Inflammatory macrophage (primary cell): ENCODE measurements at places on chromosomes 11 and 22.

- DNase-seq = peak; percentile 17
Observed at GRCh38 chr11:96341211-96342013, 1.6 kb downstream of the MAML2 start.

DNA sequence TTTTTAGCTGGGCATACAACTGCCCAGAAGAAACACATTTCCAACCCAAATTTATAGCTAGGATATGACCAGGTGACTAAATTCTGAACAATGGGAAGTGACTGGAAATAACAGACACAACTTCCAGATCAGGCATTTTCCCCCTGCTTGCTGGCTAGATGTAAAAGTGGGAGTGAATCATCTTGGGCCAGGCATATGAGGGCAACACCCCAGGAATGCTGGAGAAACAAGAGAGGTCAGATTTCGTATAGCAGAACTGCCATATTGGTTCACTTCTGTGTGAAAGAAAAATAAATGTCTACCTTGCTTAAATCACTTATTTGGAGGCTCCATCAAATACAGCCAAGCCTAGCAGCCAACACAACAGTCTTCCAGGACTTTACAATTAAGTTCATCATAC is 7.4 kb downstream of the ATL3 start:
- no peak for DNase-seq

DNA sequence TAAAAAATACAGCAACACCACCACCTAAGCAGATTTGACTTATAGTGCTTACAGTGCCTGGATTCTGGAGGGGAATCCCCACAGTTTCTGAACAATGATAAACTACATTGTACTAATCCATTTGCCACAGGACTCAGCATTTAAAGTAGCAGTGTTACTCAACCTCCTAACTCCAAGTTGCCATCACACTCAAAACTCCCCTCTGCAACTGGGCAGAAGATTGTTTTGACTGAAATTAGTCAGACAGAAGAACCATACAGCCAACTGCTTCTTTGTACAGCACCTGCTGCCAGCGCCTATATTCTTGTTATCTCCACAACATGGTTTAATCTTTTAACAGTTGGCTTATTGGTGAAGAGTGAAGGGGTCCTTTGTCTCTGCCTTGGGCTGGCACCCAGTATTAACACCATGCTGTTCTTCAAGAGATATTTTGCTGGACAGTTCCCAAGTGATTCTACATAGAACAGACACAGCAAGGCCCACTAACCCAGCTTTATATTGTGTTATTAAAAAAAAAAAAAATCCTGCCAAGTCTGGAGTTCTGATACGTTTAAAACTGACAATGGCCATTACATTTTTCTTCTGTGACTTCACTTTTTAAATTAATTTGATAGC is 273.2 kb downstream of the DCDC1 start:
- no peak for DNase-seq

GRCh38 chr11:128066399-128066798 is 521.0 kb downstream of the ETS1 start:
- no peak for DNase-seq

DNA sequence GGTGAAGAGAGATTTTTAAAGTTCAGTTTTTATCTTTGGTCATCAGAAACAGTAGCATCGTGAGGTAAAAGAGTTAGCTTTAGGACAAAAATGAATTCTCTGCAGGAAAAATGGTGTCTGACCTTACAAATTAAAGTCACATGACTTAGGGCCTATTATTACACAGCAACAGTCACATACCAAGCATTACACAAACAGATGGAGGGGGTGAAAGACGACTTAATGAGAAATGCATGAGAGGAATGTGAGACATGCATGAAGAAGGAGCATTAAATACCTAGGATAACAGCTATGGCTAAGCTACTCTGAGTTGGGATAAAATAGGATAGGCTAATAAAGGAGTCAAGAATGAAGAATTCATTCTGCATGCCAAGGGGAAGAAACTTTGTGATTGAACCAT is 77.5 kb downstream of the BLID start:
- no peak for DNase-seq

- DNase-seq = no peak
Observed at GRCh38 chr22:49966041-49966773, 5.6 kb downstream of the PIM3 start.

DNA sequence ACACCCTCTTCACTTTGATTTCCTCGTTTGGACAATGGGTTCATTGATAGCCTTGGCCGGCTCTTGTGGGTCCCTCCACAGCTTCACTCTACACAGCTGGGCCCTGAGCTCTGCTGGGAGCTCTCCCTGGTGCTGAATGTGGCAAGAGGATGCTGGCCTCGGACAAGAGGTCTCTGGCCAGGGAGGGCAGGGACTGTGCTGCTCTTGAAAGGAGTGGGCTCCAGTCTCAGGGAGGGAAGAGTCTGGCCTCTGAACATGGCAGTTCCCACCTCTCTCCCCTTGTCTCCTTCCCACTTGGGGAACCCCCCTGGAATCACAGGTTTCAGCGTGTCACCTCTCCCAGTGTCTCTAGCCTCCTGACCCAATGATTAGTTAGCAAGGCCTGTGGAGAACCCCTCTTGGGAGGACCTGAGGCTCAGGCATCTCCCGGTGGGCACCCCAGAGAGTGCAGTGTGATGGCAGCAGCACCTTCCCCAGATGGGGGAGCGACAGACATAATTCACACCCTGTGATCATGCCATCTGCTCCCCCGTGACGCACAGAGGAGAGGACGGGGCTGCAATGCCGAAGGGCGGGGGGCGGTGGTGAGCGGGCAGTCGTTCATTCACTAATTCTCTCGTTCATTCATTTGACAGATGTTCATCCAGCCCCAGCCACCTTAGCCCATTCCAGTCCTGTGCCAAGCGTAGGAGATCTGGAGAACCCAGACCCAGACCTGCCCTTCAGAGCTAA is 2.8 kb upstream of the CABP7 start:
- DNase-seq = peak; percentile 67

DNA sequence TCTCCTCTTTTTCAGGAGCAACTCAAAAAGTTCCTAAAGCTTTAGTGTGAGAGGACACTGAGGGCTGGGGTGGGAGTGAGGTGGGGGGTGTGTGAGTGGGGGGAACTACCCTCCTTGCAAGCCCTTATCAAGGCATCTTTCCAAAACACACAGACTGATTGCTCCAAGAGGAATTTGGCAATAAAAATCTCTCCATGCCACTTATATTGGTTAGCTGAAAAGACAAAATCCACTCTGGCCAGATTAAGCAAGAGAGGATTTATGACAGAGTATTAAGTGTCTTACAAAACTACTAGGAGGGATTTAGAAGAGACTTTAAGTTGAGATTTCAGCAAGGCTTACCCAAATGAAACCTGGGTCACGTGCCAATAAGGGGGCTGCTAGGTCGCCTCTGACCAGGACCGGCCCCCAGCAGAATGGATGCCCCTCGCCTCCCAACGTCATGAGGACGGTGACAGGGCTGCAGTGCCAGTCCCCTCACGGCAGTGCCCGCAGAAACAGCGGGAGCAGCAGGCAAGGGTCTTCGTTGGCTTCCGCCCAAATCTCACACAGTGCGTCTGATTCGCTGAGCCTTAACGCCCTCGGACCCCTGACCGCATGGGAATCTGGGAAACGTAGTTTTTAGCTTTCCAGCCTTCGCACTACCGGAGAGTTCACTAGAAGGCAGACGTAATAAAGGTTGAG is 22.1 kb upstream of the CTR9 start:
- DNase-seq = peak; percentile 22

GRCh38 chr11:11445441-11446185 is 92.6 kb upstream of the CSNK2A3 start:
- no peak for DNase-seq
